CD4-positive, alpha-beta T cell treated with Interleukin-6 at 100 ng/mL for 8 hours (primary cell): ENCODE measurements at places on chromosomes 7 and 10.

- no peak for DNase-seq
Observed at GRCh38 chr7:116951366-116952292, 1.7 kb upstream of the ST7 start.

GRCh38 chr7:118076564-118076963, 107.4 kb upstream of the LSM8 start:
- DNase-seq: no peak

GRCh38 chr7:140229591-140230515, 53.1 kb upstream of the KDM7A start:
- DNase-seq: peak; percentile 85

GRCh38 chr7:42253316-42253715, 16.3 kb upstream of the GLI3 start:
- no peak for DNase-seq

DNA sequence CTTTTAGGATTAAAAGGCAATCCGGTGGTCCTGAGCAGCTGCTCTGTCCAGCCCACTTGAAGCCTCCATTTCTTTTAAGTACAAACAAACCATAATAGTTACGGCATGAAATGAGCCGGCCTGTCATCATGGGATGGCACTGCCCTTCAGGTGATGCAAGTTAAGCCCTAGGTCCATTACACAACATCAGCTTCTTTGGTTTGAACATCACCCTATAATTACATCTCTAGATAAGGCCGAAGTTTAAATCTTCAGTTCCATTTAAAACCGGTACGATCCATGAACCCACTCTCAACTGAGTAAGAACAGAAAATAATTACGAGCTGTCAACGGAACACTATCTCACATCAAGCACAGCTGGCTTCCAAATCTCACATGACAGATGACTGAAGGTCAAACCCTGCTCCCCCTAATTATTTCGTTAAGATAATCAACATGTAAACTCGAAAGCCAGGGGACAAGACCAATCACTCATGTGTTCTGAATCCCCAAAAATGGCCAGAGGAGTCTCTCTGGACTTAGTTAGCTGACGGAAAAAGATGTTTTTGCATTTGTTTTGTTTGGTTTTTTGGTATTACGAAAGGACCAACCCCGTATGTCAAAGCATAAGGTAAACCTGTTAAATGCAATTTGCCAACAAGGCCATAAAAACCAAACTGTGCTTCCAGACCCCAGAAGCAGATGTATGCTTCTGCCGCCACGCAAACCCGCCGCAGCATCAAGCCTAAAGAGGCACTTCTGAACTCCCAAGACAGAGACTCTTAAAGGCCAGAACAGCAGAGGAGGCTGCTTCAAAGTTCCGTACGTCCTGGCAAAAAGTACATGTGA, 10.8 kb downstream of the GNA12 start:
- DNase-seq: no peak

DNA sequence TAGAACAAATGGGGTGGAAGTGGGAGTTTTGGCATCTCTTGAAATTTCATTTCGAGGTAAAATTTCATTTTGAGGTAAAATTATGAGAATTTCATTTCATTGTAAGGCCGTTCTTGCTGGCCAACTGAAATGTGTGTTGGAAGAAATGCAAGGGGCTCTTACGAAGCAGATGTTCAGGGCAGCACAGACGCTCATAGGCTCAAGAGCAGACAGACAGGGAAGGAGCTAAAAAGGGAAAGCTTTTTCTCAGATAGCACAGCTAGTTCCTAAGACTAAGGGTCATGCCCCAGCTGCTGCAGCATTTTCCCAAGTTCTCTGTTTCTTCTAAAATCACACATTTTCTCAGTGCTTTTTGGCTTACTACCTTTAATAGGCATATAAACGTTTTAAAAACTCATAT, 65.1 kb upstream of the SFMBT2 start:
- no peak for DNase-seq

GRCh38 chr7:34087892-34088891, 182.9 kb downstream of the BMPER start:
- no peak for DNase-seq

GRCh38 chr7:17937506-17938120, 2.7 kb downstream of the SNX13 start:
- DNase-seq: no peak

DNA sequence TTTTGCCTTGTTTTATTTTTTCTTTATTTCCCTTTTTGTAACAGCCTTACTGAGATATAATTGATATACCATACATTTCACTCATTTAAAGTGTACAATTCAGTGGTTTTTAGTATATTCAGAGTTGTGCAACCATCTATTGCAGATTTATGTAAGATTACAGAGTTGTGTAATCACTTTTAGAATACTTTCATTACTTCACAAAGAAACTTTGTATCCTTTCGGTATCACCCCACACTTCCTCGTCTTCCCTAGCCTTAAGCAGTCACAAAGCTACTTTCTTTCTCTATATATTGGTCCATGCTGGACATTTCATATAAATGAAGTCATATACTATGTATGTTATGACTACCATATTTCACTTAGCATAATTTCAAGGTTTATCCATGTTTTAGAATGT, 74.6 kb downstream of the ATRNL1 start:
- DNase-seq: no peak

- DNase-seq: no peak
Observed at GRCh38 chr10:60465801-60466200, 76.1 kb upstream of the ANK3 start.

DNA sequence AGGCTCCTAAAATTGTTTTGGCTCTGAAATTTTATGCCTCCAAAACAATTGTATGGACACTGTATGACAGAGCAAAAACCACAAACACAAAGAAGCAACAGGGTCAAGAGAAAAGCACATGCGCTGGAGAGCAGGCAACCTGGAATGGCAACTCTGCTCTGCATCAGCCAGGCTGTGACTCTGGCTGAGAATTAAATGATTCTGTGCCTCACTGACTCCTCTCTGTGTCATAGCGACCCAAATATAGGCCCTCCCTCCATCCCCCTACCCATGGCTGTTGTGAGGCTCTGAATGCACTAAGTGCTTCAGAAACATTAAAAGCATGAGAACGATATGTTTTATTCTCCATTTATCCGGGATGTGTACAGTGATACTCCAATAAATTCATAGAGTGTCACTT, 24.9 kb upstream of the NEBL start:
- no peak for DNase-seq

DNA sequence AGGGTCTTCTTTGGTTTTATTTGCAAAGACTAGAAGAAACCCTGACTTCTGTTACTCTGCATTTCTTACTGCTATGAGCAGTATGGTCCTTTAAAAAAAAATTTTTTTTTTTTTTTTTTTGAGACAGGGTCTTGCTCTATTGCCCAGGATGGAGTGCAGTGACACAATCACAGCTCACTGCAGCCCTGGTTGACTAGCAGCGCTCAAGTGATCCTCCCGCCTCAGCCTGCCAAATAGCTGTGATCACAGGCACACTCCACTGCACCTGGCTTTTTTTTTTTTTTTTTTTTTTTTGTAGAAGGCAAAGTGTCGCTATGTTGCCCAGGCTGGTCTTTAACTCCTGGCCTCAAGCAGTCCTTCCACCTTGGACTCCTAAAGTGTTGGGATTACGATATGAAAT, 17.4 kb downstream of the CNNM2 start:
- no peak for DNase-seq

DNA sequence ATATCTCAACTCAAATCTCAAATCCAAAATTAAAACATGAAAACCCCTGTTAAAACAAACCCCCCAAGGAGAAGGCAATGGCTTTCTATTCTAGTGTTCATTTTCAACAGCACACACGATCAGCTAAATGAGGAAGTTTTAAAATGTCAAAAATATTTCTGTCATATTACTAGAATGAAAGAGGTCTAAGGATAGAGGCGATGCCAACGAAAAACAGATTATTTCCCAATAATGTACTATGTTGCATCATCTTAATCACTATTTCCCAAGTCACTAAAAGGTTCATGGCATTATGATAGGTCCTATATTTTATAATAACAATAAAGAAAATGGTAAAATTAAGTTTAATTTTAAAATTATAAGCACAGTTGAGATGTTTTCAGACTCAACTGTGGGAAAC, 10.1 kb downstream of the CNOT4 start:
- DNase-seq: no peak
